Fibroblast of gingiva (primary cell): ENCODE measurements at places on chromosomes 4 and X.
A peak's percentile ranks its signal among the peaks of the same experiment; 100 is the strongest.

- peak; percentile 22 for DNase-seq
Observed at GRCh38 chr4:10074767-10075105, 41.9 kb downstream of the WDR1 start.

DNA sequence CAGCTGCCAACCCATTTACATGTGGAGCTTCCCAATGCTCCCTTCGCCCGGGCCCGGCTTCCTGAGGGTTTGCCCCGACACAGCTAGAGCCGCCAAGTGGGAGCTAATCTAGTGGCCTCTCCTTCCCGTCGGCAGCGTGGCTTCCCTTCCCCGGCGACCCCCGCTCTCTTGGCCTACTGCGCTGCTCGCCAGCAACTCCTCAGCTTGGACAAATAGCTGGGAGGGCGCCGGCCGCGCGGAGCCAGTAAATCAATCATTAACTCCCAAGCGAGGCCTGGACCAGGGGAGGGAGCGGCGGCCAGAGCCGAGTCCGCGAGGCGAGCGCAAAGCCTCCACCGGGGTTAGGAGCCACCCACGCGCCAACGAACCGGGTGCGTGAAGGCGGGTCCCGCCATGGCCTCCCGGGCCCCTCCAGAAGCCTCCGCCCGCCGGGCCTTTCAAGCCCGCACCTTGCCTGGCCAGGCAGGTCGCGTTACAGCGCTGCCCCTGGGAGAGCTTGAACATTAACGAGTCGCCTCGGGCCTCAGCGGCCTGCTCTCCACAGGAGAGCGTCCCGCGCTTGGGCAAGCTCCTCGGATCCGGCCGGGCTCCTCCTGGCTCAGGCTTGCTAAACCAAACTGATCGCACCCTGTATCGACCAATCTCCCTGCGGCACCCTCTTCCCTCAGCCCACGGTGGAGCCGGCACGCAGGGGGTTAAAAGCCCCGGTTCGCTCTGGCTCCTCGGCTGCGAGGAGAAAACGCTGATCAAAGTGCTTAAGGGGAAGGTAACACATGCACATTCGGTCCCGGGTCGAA lies 10.6 kb upstream of the BCOR start:
- DNase-seq: no peak

DNA sequence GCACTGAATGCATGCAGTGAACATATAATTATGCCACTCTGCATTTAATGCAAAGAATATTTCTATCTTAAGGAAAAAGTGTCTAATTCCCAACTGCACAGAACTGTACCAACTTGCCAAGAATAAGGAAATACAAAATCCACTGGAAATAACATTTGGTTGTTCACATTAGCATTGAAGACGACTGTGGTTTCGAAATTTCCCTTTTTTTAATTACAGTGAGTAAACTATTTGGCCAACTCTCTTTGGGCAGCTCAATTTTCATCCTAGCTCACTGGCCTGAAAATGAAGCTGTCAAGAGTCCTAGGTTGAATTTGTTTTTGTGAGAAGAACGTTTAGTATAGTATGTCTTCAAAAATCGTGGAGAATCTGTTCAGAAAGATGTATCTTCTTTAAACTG lies 81.6 kb upstream of the MID1 start:
- peak; percentile 61 for DNase-seq

DNA sequence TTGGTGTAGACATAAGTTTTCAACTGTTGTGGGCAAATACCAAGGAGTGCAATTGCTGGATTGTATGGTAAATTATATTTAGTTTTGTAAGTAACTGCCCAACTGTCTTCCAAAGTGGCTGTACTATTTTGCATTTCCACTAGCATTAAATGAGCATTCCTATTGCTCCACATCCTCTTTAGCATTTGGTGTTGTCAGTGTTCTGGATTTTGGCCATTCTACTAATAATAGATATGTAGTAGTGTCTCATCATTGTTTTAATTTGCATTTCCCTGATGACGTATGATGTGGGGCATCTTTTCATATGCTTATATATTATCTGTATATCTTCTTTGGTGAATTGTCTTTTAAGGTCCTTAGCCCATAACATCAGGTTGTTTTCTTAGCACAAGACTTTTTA lies 17.3 kb downstream of the PGAM4 start:
- DNase-seq: peak; percentile 1

DNA sequence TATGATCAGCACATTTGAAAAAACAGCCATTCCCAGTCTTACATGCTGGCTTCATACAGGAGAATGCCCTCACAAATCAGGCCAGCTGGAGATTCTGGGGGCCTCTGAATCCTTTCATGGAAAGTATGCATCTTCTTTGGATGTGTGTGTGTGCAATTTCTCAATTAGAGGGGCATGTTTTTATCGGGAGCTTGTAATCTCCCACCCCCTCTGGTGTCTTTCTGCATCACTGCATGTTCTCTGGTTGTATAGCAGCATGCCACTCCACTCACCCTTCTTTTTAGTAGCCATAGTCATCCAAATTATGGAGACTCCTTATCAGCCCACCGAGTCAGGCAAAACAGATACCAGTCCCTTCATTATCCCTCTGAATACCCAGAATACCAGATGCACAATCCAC lies 282.2 kb upstream of the SLIT2 start:
- no peak for DNase-seq

- DNase-seq: peak; percentile 55
Observed at GRCh38 chrX:31500921-31501320, 429.1 kb upstream of the FTHL17 start.

DNA sequence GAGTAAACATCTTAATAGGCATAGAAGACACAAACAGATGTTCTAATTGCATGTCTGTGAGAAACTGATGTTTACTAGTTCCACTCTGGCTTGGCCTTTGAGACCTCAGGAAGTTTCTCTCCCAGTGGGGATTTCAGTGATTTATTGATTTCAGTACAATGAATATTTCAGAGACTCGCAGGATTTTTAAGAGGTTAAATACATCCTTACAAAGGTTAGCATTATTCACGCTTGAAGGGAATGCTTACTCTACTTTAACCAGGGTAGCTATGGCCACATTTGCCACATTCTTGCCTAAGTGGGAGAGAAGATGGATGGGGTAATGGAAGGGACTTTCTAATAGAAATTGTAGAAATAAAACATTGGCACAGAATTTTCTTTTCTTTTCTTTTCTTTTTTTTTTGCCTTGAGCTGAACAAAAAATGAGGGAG lies 480.1 kb downstream of the SPRY1 start:
- no peak for DNase-seq

DNA sequence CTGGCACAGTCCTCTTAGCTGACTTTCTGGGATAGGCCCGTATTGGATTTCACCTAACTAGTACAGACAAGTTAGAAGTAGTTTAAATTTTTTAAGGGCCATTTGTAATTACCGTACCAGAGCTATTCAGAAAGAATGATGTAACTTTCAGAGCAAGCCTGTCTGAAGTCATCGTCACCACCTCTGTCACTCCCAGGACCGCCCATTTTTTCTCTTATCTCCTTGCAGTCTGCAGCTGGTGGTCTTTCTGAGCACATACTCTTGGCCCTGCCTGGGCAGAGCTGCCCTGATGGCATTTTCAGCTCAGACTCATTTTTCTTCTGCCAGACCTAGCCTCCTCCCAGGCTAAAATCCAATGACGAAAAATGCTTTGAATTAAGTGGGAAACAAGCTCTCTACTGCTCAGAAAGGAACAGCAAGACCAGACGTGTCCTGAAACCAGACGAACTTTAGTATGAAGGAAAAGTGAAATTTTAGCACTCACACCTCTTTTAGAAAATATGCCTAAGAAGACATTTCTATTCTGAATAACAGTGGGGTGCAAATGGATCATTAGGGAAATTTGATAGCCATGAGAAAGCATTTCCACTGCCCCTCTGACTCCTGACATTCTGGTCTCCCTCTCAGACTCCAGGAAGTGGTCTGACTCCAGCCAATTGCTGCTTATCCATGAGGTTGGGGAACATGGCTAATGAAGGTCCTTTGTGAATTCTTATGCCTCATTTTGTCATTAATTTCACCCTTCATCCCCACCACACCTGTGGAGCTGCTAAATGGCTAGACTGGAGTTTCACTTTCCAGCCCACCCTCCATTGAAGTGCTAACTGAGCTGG lies 162.4 kb upstream of the GYPA start:
- DNase-seq: no peak

DNA sequence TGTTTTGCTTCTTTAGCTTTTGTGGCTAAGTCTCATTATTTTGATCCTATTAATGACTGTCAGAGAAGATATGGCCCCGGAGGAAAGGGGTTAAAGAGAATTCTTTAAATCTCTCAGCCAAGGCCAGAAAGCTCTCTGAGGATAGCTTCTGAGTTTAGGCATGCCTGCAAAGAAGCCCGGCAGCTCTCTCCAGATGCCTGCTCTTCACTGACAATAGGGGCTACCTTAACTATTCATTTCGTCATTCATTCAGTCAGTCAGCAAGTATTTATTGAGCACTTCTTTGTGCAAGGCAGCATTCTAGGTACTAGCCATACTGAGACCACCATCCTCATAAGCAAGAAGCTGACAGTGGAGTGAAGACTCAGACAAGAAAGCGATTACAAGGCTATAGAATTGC lies 34.0 kb upstream of the BMP15 start:
- DNase-seq: no peak

- DNase-seq: no peak
Observed at GRCh38 chr4:68864438-68865187, 48.8 kb downstream of the UGT2B10 start.

- DNase-seq: no peak
Observed at GRCh38 chr4:155426953-155427352, 50.2 kb upstream of the MAP9 start.

- DNase-seq: no peak
Observed at GRCh38 chr4:184684491-184685189, 35.1 kb downstream of the PRIMPOL start.

DNA sequence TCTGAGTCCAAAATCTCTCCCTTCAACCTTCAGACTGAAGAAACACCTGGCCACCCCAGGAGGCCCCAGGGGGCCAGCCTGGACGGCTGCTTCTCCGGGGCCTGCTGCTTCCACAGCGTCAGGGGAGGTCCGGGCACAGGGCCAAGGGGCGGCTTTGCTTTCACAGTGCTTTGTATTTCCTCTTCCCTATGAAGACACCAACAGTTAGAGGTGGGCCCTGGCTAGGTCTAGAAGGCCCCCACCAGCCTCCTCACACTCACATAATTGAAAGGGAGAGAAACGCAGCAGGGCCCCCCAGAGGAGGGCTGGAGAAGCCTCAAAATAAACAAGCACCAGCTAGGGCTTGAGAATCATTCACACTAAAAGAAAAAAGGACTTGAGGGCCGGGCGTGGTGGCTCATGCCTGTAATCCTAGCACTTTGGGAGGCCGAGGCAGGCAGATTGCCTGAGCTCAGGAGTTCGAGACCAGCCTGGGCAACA lies 17.8 kb downstream of the SCD5 start:
- peak; percentile 27 for DNase-seq

- DNase-seq: no peak
Observed at GRCh38 chrX:63387411-63387810, 36.3 kb upstream of the SPIN4 start.

- no peak for DNase-seq
Observed at GRCh38 chrX:154304846-154305245, 9.3 kb downstream of the TKTL1 start.

DNA sequence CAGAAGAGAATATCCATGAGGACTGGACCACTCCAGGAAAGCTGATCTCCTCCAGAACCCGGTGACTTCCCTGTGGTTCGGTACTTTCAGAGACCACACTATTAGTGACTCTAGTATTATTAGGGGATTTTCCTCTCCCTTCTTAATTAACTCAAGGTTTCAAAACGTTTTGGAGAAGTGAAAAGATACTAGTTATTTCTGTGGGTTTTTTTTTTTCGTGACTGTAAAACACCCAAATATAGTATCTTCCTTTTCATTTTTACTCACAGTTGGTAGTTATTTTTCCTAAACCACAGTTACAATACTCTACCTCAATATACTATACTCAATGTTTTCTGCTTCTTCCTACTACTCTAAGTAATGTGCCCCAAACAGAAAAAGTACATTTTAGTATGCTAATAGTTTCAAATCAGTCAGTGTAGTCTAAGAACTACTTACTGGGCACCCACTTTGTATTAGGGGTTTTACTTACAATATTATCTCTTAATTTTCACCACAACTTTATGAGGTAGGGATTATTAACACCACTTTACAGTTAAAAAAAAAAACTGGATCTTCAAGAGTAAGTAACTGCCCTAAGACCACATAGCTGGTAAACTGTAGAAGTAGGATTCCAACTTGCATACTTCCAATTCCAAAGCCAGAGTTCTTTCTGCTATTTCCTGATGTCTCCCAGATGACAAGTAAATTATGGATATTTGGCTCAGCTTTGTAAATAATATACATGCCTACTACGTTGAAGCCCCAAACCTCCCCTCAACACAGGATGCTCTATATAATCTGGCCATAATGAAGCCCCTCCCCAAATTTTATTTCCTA lies 45.0 kb downstream of the SLC9A7 start:
- peak; percentile 16 for DNase-seq

- peak; percentile 5 for DNase-seq
Observed at GRCh38 chr4:185470501-185471195, 885 bp downstream of the CCDC110 start.

GRCh38 chr4:102321260-102321995 lies 23.9 kb downstream of the SLC39A8 start:
- no peak for DNase-seq

DNA sequence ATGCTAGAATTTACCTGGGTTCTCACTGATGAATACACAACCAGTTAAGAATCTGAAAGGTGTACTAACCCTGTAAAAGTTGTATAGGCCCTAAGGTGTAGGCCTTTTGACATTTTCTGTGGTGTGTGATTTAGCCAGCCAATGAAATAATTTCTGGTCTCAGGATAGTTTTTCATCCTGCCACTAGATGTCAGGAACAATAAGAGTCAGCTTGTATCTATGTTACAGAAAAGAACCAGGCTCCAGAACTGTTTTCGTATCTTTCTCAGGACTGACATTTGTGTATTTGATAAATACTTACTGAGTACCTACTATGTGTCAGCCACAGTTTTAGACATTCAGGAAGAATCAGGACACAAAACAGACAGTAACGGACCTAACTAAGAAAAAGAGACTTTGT lies 673.6 kb upstream of the TENM3 start:
- peak; percentile 11 for DNase-seq

DNA sequence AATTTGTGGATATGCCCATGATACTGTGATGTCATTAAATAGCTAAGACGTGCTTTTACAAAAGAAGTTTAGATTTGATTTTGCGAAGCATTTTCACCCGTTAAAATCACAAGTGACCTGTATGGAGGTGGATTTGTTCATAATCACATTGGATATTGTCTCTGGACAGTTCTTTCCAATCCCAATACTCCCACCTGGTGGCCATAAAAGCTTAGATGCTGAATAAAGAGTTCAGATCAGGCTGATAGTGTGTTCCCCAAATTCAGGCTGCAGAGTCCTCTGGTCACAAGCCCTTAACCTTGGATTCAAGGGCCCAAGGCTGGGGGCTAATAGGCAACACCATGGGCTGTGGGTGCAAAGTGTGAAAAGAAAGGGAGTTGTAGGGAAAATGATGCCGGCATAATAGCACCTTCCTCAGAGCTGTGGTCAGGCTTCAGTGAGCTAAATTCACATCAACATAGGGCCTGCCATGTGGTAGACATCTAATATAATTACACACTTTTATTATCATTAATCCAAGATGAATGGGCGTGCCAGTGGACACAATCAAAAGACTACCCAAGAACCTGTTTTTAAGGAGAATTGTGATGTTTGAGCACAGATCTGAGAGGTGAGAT lies 28.1 kb downstream of the SMIM43 start:
- DNase-seq: peak; percentile 51
